Lung microvascular endothelial cell (primary cell): ENCODE measurements at places on chromosomes 1 and 21. TPM values are rescaled to one million over a fixed set of nuclear protein-coding genes. Genes with fewer than 3 reads are reported as not detected.

The PIGV gene
- total RNA-seq, result 5.0 and 7.1 TPM in 2 replicates

DNA sequence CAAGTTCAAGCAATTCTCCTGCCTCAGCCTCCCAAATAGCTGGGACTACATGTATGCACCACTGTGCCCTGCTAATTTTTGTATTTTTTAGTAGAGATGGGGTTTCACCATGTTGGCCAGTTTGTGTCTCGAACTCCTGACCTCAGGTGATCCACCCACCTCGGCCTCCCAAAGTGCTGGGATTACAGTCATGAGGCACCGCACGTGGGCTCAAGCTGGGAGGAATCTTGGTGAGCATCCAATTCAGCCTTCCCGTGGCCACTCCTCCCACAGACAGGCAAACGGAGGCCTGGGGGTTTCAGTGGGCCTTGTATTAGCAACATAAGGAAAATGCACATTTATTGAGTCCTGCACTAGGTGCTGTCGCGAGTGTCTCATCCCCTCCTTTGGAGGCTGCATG is 24.5 kb upstream of the VWA5B1 start:
- DNase-seq, result no peak

- DNase-seq, result peak; percentile 70
These were observed 10.7 kb downstream of the NRIP1 start for GRCh38 chr21:15054089-15054488.

GRCh38 chr1:31041529-31041928 is 24.0 kb downstream of the PUM1 start:
- no peak for DNase-seq

GRCh38 chr21:41928621-41929220 is 25.1 kb downstream of the C2CD2 start:
- peak; percentile 92 for DNase-seq

DNA sequence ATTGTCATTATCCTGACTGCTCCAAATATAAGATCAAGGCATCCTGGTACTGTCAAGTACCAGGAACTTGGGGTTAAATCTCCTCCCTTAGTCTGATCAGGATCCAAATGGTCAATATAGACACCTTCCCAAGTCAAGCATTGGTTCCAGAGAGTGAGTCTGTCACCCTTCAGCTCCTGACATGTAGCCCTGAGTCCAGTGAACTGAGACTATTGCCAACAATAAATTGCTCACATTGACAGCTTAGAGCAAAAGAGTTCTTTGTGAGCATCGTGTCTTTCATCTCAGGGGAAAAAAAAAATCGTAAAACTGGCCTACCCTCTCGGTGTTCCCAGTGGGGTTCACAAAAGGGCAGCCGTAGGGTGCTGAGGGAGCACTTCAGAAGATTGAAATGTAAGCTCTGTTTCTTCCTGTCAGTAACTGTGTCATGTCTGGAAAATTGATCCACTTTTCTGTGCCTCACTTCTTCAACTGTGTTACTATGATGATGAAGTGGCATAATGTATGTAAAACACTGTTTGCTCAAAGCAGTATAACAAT is 228.5 kb downstream of the KCNH1 start:
- DNase-seq, result no peak

- no peak for DNase-seq
These were observed 22.3 kb upstream of the RGS2 start for GRCh38 chr1:192786576-192786975.

GRCh38 chr1:211323156-211324063 is 3.2 kb upstream of the TRAF5 start:
- peak; percentile 71 for DNase-seq

GRCh38 chr1:204288021-204288588 is 71.6 kb downstream of the PLEKHA6 start:
- peak; percentile 13 for DNase-seq

DNA sequence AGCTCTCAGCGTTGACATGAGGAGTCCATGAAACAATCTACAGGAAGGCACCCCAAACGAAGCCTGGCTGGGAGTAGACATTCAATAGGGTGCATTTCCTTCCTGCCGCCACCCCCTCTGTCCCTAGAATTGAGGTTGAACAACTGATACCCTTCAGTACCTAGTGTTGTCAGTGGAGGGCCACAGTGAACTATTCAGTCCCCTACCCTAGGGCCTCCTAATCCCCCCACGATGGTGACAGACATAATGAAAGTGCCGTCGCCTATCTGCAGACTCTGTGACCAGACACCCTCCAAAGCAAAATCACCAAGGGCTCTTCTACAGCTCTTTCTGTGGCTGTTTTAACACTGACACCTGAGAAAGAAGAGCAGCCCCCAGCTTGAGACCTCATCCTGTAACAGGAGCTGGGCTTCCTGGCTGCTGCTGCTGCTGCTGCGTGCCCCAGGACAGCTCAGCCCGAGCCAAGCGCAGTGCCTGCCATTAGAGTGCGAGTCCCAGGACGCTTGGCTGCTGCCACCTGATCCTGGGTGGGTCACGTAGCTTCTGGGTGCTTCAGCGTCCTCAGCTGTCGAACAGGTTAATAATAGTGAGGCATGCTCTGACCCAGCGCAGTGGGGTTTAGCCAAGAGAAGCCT is 183.0 kb downstream of the ZBTB18 start:
- DNase-seq, result no peak

- no peak for DNase-seq
These were observed 20.4 kb upstream of the C1orf105 start for GRCh38 chr1:172399756-172400721.

- no peak for DNase-seq
These were observed 3.2 kb upstream of the TNFSF4 start for GRCh38 chr1:173210283-173210682.
